Activated CD4-positive, alpha-beta T cell treated with anti-CD3 and anti-CD28 coated beads, Interleukin-2, amount 50 U/mL, for 1 hour (primary cell): ENCODE measurements at places on chromosomes 3 and 15.

DNA sequence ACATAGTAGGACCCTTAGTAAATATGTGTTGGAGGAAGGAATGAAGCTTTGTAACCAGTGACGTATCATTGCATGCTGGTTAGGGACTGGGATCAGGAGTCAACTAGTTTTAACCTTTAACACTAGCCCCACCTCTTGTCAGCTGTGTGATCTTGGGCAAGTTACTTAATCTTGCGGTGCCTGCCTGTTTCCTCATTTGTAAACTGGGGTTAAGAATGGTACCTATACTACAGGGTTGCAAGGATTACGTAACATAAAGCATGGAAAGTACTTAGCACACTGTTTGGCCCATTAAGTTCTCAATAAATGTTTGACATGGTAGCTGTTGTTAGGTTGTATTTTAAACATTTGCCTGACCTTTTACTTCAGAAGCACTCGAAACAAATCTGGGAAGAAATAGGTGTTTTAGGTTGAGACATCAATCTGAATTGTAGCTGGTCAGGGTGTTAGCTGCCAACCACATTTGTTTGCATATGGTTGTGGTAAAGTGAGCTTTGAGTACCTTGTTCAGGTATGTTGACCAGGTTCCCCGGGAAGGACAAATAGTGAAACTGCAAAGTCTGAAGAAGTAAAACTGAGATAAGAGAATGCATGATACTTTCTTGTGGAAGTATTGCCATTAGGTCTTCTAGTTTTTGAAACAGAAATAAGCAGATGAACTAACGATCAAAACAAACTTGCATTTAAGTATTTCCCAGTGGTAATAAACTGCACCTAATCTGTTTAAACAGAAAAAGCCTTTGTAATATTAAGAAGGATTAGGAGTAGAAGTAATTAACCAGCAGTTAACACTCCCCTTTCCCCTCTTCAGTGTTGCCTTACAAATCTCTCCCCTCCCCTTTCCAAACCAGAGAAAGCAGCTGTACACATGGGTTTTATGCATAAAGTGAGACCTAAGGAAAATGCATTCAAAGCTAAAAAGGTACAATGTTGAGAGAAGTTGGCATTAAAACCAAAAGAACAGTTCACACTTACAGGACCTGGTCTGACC, 25.8 kb upstream of the SCAANT1 start:
- DNase-seq: no peak

- no peak for DNase-seq
These were observed 458.2 kb upstream of the MDFIC2 start for GRCh38 chr3:70770650-70771049.

DNA sequence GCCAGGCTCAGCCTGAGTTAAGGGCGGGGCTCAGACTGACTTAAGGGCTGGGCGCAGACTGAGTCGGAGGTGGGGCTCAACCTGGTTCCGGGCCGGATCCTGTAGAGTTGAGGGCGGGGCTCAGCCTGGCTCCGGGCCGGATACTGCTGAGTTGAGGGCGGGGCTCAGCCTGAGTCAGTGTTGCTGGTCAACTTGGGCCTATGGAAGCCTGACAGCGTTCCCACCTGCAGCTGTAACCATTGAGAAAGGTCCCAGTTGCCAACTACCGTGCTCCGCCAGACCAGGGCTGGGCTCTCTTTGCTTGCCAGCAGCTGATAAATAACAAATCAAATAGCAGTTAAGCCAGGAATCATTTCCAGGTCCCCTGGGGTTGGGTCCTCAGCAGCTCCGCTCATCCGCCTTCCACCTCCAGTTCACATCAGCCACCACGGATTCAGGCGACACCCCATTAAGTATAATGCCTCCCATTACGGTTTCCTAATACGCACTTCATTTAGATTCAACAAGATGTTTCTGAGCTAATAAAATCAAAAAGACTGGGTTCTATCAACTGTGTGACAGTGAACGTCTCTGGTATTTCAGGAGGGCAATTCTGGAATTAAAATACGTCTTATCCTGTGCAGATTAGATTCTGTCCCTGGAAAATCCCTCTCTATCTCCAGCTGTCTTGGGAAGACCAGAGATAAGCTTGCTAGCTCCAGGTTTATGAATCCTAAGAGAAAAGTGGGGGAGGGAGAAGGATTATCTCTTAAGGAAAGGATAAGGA, 7.3 kb downstream of the GRIP2 start:
- no peak for DNase-seq

GRCh38 chr3:121956363-121956762, 62.2 kb downstream of the SLC15A2 start:
- DNase-seq: no peak

DNA sequence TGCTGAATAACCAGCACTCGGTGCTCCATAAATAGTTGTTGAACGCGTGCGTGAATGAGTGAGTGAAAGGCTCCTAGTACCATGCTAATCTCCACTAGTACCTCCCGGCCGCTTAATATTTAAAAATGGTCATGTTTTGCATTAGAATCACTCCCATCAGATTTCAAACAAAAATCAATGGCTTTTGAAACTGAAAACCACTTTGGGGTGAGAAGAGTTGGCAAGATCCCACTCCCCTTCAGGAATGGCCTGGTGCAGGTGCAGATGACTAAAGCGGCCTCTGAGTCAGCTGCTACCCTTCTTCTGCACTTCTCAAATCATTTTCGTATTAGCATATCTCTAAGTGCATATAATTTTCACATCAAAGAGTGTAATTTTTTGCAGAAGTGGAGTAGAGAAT, 425.3 kb upstream of the PROK2 start:
- DNase-seq: no peak

DNA sequence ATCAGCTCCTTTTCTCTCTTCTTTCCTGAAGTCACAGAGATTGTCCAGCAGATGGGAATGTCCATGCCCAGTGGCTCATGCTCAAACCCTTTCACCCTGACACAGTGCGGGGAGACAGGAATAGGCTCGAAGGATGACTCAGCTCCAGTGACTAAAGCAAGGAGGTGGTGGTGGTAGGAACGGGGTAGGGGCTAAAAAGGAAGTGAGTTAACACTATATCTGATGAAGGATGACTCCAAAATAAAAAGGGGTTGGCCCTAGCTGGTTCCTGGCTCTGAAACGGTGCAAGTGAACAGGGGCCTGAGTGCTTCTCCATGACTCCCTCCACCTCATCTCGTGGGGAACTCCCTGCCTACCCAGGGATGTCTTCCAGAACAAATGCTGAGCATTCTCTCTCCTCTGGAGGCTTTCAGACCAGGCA, 167.4 kb upstream of the LPP start:
- DNase-seq: no peak

DNA sequence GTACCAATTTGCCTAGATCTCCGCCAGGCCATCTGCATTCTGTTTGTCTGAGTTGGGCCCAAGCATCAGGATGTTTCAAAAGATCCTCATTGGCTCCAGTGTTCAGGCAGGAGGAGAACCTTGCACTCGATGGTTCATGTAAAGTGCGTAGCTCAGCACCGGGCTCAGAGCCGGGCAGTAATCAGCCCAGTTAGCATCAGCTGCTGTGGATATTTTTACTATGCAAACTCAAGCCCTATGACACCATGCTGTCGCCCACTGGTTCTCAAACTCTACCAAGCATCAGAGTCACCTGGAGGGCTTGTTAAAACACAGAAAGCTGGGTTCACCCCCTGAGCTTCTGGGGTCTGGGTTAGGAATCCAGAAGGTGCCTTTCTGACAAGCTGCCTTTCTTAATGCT, 310.8 kb downstream of the SHQ1 start:
- DNase-seq: no peak

GRCh38 chr3:114217266-114217665, 20.1 kb downstream of the ZNF80 start:
- DNase-seq: no peak

- peak; percentile 51 for DNase-seq
These were observed 20.4 kb upstream of the NFKBIZ start for GRCh38 chr3:101828691-101829436.

DNA sequence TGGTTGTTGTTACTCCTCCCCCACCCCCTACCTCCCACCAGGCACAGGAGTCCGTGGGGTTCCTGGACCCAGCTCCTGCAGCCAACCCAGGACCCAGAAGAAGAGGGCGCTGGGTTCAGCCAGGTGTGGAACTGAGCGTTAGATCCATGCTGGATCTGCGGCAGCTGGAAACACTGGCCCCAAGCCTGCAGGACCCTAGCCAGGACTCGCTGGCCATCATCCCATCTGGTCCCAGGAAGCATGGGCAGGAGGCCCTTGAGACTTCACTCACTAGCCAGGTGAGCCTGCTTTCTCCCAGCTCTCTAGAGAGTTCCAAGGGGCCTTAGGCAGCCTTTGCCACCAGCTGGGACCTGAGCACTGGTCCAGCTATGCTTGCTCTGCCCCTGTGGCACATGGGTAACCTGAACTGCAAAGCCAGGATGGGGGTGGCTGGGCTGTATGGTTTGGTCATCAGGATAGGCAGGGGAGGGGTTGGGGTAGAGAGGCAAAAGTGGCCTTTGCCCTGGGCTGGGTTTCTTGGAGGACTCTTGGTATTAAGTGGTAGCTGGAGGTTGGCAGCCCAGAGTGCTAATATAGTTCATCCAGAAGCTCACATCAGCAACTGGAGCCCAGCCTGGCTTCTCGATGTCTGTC, 7.0 kb upstream of the JMJD7 start:
- DNase-seq: no peak

GRCh38 chr3:169818316-169818715, 5.6 kb upstream of the LRRC34 start:
- no peak for DNase-seq

- DNase-seq: no peak
These were observed 6.8 kb upstream of the KBTBD12 start for GRCh38 chr3:127908202-127908601.

GRCh38 chr15:90482124-90483011, 47.4 kb upstream of the CRTC3 start:
- peak; percentile 44 for DNase-seq

GRCh38 chr3:31546162-31546561, 13.4 kb downstream of the STT3B start:
- DNase-seq: no peak

GRCh38 chr3:43098761-43099160, 7.1 kb downstream of the POMGNT2 start:
- no peak for DNase-seq

DNA sequence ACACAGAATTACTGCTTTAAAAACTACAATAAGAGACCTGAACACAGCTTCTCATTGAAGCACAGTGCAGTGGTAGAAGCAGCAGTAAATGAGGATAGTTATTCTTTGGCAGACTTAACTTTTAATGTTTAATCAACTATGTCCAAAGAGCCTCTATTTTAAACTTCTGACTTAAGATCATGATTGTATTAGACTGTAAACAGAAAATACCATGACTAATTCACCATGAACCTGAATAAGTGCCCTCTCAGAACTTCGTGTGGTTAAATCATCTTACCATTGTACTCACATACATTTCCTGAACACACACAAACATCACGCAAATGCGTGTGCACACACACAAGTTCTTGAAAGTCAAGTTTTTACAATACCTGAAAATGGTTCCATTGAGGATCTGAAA, 13.9 kb downstream of the CEP152 start:
- no peak for DNase-seq

DNA sequence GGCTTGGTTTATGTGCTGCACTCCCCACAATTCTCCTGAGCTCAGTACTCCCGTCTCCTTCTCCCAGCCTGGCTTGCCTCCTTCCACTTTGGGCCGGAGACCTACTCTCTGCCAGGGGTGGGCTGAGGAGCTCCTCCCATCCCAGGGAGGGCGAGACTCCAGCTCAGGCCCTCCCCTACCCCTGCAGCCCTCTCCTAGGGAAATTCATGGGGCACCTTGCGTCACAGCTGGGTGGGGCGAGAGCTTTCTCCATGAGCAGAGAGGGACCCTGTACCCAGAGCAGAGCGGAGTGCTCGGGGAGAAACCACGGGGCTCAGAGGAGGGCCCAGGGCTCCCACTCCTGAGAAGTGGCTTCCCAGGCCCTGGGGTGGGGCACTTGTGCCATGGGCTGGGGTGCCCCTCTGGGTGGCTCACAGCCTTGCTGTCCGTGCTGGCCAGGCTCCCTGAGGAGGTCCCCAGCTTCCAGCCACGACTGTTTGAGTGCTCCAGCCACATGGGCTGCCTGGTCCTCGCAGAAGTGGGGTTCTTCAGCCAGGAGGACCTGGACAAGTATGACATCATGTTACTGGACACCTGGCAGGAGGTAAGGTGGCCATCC, 13.3 kb downstream of the VILL start:
- no peak for DNase-seq

GRCh38 chr3:108548304-108548703, 37.9 kb upstream of the MYH15 start:
- DNase-seq: no peak

- no peak for DNase-seq
These were observed 57.2 kb downstream of the UBE3A start for GRCh38 chr15:25381579-25381978.

- no peak for DNase-seq
These were observed 184.6 kb downstream of the ATP10A start for GRCh38 chr15:25678500-25678855.

GRCh38 chr3:197021729-197022404, 7.8 kb downstream of the MELTF start:
- DNase-seq: no peak

DNA sequence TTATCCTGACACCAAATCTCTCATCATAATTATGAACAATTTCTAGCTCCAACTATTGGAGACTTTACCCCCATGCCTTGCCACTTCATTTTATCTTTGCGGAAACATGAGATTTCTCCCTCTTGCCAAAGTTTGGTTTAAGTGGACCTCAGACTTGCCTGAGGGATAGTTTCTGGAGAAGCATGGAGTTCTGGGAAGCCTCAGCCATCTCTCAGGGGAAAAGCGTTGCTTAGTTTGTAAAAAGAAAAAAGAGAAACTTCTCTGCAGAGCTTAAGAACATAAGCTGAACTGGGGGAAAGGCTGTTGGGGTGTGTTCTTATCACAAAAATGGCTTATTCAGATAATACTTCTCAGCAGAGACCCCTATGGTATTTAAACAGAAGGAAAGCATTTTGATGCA, 347.4 kb upstream of the ADAMTS9 start:
- DNase-seq: no peak

DNA sequence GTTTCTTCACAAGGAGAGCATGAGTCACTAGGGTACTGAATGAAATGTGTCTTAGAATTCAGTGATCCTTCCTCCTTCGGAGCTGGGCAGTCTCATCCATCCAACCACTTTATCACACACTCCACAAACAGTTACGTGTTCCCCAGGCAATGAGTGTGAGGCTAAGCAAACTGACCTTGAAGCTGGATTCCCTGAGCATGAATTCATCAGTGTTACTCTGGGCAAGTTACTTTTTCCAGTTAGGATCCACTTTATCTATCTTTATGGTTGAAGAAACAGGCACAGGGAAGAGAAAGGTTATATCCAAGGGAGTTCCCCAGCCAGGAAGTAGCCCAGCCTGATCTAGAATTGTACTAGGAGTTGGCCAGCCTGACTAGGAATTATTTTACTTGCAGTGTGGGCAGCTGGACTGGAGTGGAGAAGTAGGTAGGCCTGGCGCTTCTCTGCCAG, 17.1 kb upstream of the GCNT3 start:
- no peak for DNase-seq
